ENCODE measurements at places on chromosomes 3 and 15.

DNA sequence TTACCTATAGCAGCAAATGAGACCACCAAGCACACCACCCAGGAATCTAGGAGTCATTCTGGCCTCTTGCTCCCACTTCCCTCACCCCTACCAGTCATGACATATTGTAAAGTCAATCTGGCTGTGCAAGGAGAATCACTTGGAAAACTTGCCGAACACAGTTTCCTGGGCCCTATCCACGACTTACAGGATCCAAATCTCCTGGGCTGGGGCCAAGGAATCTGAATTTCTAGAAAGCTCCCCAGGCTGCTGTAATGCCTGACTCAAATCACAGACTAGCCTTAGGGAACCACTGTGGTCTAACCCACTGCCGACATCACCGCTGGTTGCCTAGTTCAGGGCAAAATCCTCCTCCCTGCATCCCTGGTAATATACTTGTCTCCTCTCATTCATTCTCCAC is 4.2 kb upstream of the CRABP1 start:
- DNase-seq, result no peak

DNA sequence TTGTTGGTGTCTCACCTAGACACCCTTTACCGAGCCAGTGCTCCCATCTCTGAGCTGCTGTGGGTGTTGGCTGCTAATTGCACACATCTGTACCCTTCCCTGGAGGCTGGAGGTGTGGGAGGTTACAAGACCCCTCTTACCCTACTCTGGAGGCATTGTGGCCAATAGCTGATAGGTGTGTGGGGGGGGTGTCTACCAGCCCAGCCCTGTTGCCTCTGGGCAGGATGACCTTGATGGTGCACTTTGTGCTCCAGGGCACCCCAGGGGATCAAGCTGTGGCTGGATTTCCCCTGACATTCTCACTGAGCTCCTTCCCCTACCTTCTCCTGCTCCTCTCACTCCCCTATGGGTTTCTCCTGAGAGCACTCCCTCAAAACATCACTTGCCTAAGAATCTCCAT is 104.7 kb upstream of the ADPGK start:
- DNase-seq, result no peak

DNA sequence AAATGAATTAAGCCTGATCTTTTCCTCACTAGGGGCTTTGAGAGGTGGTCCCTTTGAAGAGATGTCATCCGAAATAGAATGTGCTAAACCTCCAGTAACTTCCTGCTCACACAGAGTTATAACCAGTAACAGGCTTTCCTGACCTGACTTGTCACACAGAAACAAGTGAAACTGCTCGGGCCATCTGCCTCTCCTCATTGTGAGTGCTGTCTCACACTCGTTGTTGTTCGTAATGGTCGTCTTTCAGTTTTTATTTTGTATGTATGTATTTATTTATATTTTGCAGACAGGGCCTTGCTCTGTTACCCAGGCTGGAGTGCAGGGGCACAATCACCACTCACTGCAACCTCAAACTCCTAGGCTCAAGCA is 24.0 kb downstream of the ACSBG1 start:
- no peak for DNase-seq

DNA sequence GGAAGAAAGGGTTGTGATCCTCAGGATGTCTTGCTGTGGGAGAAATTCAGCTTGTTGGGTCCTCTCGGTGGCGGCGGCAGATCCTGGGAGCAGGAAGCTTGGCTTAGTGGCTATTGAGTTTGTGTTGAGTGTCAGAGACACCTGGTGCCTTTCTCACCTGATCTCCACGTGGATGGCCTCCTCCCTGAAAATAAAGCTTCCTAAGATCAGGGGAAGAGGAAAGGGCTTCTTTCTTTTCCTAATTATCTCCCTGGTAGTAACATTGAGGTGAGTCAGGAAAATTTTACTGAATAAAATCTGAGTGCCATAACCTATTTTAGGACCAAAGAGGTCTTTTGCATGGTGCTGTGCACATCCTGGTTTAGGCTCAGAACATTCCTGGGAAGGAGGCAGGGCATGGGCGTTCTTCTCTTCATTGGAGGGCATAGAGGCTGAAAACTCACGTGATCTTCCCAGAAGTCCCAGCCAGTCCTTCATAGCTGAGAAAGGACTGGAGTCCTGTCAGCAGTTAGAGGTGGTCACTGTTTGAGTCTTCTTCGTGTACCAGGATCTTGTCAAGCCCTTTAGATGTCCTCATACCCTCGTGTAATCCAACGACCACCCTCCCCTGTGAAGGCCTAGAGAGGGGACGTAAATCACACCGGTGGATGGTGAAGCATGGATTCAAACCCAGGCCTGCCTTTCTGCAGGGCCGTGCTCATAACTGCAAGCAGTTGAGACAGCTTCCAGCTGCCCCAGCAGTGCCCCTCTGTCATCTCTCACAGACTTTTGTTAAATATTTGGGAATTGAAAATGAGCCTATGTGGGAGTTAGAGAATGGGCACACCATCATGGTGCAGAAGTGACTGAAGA is 1.1 kb downstream of the CMTM8 start:
- DNase-seq, result no peak

- no peak for DNase-seq
Observed at GRCh38 chr3:150680562-150680961, 23.2 kb downstream of the ERICH6 start.

GRCh38 chr3:63949005-63949404 is 36.8 kb upstream of the SCAANT1 start:
- no peak for DNase-seq

DNA sequence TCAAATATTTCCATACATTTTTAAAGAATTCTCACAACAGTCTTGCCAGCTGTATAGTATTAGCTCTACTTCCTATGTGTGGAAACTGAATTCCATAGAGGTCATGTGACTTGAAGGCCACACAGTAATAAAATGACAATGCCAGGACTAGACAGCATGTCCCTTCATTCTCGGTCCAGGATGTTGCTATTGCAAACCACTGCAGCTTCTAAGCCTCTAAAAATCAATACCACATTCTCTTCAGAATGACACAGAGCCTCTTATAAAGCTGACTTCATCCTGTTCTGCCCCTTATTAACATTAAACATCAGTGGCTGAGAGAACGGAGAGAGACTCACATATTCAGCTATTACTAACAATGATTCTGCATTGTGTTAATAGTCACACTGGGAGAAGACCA is 240.3 kb upstream of the PEX5L start:
- no peak for DNase-seq

DNA sequence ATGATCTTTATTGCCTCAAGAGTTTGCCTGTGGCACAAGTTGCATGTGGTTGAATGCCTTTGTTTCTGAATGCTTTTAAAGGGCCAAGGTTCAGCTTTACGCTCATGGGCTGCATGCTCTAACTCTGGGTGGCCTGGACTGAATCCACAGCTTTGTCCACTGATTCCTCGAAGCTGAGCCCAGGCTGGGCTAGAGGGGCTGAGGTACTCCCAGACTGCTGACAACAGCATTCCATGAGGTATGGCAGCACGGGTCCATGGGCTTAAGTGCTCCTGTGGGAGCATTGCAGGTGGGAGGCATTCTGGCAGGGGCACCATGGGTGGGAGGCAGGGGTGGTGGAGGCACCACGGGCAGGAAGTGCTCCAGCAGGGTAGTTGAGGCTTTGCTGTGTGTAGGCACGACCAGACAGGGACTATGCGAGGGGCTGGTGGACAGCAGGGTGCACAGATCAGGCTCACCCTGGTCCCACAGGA is 61.6 kb downstream of the GLCE start:
- no peak for DNase-seq

GRCh38 chr3:177065285-177066033 is 131.8 kb downstream of the TBL1XR1 start:
- DNase-seq, result no peak

DNA sequence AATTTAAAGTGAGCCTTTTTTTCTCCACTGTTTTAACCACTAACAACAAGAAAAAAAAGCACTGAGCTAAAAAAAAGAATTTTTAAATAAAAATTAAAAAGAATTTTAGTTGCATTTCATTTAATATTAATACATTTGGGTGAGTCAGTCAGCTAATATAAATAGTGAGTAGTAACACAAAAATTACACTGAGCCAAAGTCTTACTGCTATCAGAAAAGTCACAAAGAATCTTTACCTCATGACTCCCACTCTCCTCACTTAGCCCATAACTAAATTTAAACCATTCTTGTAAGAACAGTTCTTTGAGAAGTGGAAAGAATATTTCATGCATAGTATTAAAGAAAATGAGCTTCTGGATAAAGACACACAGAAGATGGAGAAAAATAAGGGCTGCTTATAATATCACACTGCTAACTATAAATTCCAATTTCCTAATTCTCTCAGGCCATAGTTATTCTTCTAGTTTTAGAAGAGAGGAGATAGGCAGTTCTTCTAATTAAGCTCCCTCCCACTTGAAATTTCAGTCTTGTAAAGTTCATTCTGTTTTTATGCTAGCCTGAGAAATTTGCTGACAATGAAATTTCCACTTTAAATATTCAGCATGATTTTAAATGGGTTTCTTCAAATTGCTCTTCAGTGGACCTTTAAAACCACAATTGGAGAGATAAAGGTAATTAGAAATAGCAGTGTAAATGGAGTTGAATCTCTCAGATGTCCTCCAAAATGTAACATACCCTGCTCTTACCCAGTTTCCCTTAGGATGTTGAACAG is 17.6 kb downstream of the SHQ1 start:
- no peak for DNase-seq
